ENCODE measurements at places on chromosomes 7 and 10. TPM values are rescaled to one million over a fixed set of nuclear protein-coding genes. Genes with fewer than 3 reads are reported as not detected.

DNA sequence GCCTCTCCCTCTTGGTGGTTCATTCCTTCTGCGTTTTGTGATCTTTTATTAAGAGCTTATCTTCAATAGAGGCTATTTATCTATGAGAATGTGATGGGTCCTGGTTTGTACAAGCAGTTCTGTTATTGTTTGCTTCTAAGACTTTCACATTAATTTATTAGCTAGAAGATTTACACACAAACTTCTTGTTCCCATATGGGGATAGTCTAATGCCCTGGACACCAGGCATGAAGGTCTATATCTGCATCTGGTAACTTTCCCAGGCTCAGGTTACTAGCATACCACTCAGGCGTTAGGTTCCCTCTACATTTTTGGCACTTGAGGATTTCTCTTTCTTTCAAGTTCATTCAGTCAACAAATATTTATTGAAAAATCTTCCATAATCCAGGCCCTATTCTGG, 7.7 kb downstream of the XPNPEP1 start:
- no peak for DNase-seq
- no peak overlapping the region for H3K27ac ChIP-seq
- no peaks in the 10 kb centered on the region for H3K27me3 ChIP-seq

GRCh38 chr7:77813180-77813579, 14.6 kb downstream of the PHTF2 start:
- H3K27ac ChIP-seq, result no peak overlapping the region
- H3K36me3 ChIP-seq, result no peaks in the 10 kb centered on the region
- peaks cover 5% of the 10 kb centered on the region for H3K4me1 ChIP-seq
- H3K27me3 ChIP-seq, result no peaks in the 10 kb centered on the region
- DNase-seq, result no peak

DNA sequence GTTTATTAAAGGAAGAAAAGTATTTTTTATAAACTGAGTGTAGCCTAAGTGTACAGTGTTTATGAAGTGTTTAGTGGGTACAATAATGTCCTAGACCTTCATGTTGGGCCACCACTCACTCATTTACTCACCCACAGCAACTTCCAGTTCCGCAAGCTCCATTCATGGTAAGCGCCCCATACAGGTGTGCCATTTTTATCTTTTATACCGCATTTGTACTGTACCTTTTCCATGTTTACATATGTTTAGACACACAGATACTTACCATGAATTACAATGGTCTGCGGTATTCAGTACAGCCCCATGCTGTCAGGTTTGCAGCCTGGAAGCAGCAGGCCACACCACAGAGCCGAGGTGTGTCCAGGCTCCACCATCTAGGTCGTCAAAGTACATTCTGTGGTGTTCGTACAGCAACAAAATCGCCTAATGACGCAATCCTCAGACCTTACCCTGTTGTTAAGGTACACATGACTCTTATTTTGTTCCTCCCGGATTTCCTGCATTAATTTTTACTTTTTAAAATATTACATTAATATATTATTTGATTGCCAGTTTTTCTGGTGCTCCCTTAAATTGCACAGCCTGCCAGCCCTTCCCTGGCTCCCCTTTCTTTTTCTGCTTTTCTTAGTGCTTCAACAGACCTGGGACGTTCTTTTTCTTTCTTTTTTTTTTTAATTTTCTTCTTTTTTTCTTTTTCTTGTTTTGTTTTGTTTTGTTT, 881 bp upstream of the SSBP1 start:
- peak overlapping the region; percentile 97 for H3K4me3 ChIP-seq
- H3K36me3 ChIP-seq, result peaks cover 8% of the 10 kb centered on the region
- peaks cover 8% of the 10 kb centered on the region for H3K4me1 ChIP-seq
- H3K27me3 ChIP-seq, result no peaks in the 10 kb centered on the region
- H3K27ac ChIP-seq, result no peak overlapping the region

Gene NPSR1
- total RNA-seq, result not detected

- no peak overlapping the region for H3K27ac ChIP-seq
- no peaks in the 10 kb centered on the region for H3K4me1 ChIP-seq
- no peaks in the 10 kb centered on the region for H3K27me3 ChIP-seq
- no peak overlapping the region for H3K4me3 ChIP-seq
These were observed 94.2 kb upstream of the GJD4 start for GRCh38 chr10:35510891-35511290.

- H3K27ac ChIP-seq, result no peak overlapping the region
- no peaks in the 10 kb centered on the region for H3K27me3 ChIP-seq
- no peak overlapping the region for H3K4me3 ChIP-seq
- H3K36me3 ChIP-seq, result no peaks in the 10 kb centered on the region
- no peak for DNase-seq
- H3K4me1 ChIP-seq, result peaks cover 14% of the 10 kb centered on the region
These were observed 35.1 kb downstream of the SMNDC1 start for GRCh38 chr10:110269374-110270318.

- H3K4me3 ChIP-seq, result no peak overlapping the region
- no peaks in the 10 kb centered on the region for H3K27me3 ChIP-seq
- H3K27ac ChIP-seq, result no peak overlapping the region
- no peaks in the 10 kb centered on the region for H3K36me3 ChIP-seq
These were observed 649.0 kb downstream of the LRMDA start for GRCh38 chr10:76080451-76080850.

Gene GNG11
- 0.86 TPM for total RNA-seq

GRCh38 chr7:102208826-102209225, 77.8 kb upstream of the SH2B2 start:
- H3K27ac ChIP-seq, result no peak overlapping the region
- peaks cover 7% of the 10 kb centered on the region for H3K4me1 ChIP-seq
- no peaks in the 10 kb centered on the region for H3K36me3 ChIP-seq
- H3K4me3 ChIP-seq, result no peak overlapping the region
- no peaks in the 10 kb centered on the region for H3K27me3 ChIP-seq

GRCh38 chr10:51074238-51075028, at the start of gene PRKG1:
Gene PRKG1, plus strand, starts transcription at chr10:51074487.
- H3K4me1 ChIP-seq, result peaks cover 41% of the 10 kb centered on the region
- H3K36me3 ChIP-seq, result no peaks in the 10 kb centered on the region
- H3K4me3 ChIP-seq, result peak within 1 kb of the TSS; percentile 73
- DNase-seq, result peak; percentile 91
- H3K27ac ChIP-seq, result peak within 1 kb of the TSS; percentile 81

Gene DIP2C
- 10.1 TPM for total RNA-seq

GRCh38 chr7:123747620-123748141, 1.1 kb downstream of the WASL start:
- H3K27me3 ChIP-seq, result no peaks in the 10 kb centered on the region
- H3K4me3 ChIP-seq, result peak overlapping the region; percentile 96
- DNase-seq, result peak; percentile 75
- H3K4me1 ChIP-seq, result peaks cover 54% of the 10 kb centered on the region

DNA sequence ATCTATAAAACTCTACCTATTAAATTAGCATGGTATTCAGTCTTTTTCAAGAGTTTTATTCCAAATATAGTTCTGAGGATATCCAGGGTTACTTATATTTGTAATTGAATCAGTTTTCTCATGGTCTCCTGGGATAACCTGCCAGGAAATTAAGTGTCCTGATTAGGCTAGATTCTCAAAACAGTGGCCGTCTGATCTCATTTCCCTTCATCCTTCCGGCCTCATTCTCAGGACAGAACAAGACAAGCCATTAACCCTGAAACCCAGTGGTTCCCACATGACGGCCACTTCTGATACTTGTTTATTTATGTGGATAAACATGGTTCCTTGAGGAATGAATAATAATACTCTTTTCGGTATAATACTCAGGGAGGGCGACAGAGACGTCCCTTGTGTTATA, 417.6 kb upstream of the POT1 start:
- no peak for DNase-seq
- no peak overlapping the region for H3K4me3 ChIP-seq
- no peaks in the 10 kb centered on the region for H3K27me3 ChIP-seq
- no peaks in the 10 kb centered on the region for H3K4me1 ChIP-seq
- no peaks in the 10 kb centered on the region for H3K36me3 ChIP-seq
- H3K27ac ChIP-seq, result no peak overlapping the region

Gene FAM25C
- total RNA-seq, result not detected

GRCh38 chr10:20614911-20615310, 282.2 kb downstream of the NEBL start:
- no peak for DNase-seq
- no peaks in the 10 kb centered on the region for H3K36me3 ChIP-seq
- H3K4me3 ChIP-seq, result no peak overlapping the region
- no peaks in the 10 kb centered on the region for H3K4me1 ChIP-seq
- H3K27me3 ChIP-seq, result no peaks in the 10 kb centered on the region

GRCh38 chr7:3267966-3268690, 32.9 kb upstream of the SDK1 start:
- no peak for DNase-seq
- no peaks in the 10 kb centered on the region for H3K36me3 ChIP-seq
- no peaks in the 10 kb centered on the region for H3K27me3 ChIP-seq
- no peak overlapping the region for H3K27ac ChIP-seq
- H3K4me1 ChIP-seq, result peaks cover 25% of the 10 kb centered on the region
- no peak overlapping the region for H3K4me3 ChIP-seq
